AG08396 (cell line): ENCODE measurements at places on chromosomes 5 and 9.
A peak's percentile ranks its signal among the peaks of the same experiment; 100 is the strongest.

GRCh38 chr5:16412556-16412955 lies 53.0 kb downstream of the ZNF622 start:
- DNase-seq, result no peak

DNA sequence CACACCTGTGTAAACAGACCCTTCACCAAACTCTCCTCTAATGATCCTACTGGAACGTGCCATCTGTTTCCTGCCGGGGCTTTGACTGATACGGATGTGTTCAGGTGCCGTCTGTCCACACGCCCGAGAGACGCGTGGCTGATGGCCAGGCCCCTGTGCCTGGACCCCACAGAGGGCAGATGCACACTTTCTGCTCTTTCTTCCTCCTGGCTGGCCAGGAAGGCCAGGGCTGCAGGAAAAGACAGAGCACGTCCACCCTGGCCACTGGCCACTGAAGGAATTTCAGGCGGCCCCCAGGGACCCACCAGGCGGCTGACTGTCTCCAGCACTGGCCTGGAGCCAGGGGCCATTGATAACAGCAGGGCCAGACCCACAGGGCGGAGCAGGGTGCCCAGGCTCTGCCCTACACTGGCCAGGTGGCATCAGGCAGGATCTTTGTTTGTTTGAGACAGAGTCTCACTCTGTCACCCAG lies 3.6 kb upstream of the ENG start:
- DNase-seq, result no peak

GRCh38 chr5:52657247-52657645 lies 130.5 kb upstream of the ITGA1 start:
- DNase-seq, result peak; percentile 24

- no peak for DNase-seq
These were observed 1180.2 kb downstream of the CDH12 start for GRCh38 chr5:21672911-21673310.

DNA sequence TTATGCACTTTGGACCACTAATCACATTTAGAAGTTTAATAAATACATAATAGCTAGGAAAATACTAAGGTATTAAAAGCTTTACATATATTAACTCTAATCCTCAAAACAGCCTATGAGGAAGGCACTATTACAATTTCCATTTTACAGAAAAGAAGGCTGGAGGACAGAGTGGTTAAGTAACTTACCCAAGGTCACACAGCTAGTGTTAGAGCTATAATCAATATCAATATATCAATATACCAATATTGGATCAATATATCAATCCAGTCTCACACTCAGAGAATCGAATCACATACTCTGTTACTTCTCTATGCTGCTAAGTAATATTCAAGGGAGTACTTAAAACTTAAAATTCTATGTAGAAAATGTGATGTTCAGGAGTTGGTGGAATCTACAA lies 45.2 kb downstream of the MEF2C start:
- DNase-seq, result no peak

DNA sequence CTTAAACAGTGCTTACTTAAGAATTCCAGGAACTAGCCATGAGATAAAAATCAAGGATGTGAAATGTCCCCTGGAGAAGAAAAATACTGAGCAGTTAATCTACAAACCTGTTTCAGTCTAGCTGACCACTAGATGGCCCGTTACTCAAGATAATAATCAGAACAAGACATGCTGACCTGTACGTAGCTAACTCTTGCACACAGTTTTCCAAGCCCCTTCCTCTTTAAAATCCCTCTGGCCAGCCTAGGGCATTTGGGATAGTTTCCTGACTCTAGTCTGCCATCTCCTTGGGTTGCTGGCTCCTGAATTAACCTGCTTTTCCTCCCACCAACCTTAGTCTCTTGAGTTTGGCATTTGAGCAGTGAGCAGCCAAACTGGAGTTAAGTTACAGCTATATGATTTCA lies 59.2 kb upstream of the TRAF1 start:
- DNase-seq, result peak; percentile 30

- DNase-seq, result no peak
These were observed 57.9 kb downstream of the GCNT1 start for GRCh38 chr9:76516871-76517270.

GRCh38 chr5:43685252-43685950 lies 82.4 kb downstream of the NNT start:
- no peak for DNase-seq

DNA sequence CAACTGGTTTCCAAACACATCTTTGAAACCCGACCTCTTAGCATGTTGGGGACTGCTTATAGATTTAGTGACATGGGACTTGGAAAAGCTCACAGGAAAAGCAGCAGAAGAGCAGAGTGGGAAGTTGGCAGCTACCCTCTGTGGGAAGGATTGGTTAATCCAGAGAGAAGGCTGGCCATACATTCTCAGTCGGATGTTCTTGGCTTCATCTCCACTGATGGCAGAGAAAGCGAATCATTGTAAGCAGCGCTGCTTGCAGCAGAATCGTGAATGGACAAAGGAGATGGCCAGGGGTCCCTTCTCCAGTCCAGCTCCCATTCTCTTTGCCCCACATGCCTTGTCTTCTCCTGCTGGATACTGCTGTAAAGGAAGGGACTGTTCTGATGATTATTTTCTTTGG lies 62.7 kb downstream of the MEGF10 start:
- no peak for DNase-seq

DNA sequence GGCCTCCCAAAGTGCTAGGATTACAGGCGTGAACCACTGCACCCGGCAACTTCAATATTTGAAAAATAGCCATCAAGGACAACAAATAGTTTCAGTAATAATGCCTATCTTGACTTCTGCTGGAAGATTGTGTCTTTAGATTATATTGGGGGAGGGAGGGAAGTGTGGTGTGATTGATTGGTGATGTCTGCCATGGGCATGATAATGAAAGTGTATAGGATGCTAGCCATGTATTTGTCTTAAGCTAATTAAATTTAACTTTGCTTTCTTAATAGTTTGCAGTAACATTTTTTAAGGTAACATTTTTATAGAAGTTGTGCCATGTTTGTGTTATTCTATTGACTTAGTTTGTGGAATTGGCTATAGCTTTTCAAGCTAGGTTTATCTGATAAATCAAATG lies 4.6 kb downstream of the JMY start:
- no peak for DNase-seq

GRCh38 chr5:126351153-126351552 lies 72.1 kb upstream of the GRAMD2B start:
- no peak for DNase-seq

DNA sequence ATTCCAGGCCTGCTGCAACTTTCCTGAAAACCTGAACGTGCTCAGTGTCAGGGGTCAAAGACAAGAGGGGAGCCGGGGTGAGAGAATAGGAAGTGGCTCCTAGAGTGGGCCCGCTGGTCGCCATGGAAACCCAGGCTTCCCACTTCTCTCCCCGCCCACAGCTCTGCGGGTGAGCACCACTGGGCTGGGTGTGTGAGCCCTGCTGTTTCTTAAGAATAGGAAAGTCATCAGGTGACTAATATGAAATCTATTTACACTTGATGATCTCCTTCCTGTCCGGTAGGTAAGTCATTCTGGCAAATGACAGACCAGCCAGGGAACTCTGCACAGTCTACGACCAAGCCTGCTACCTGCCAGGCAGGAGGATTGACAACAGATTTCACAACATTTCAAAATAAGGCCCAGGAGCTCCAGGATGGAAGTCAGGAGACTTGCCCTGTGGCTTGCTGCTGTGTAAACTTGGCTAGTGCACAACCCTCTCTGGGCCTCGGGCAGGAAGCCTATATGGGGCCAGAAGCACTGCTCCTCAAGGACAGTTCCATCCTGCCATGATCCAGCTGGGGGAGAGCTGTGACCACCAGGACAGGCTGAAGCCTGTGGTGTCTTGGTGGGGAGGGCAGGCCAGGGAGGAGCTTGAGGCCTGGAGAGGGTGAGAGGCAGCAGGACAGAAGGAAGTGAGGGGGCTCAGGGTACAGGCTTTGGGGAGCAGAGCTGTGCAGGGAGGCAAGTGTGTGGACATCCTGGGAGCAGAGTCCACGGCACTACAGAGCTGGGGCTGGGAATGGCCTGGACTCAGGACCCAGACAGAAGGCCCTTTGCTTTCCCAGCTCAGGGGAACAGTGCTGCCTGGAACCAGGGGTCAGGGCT lies 60.6 kb downstream of the SHB start:
- DNase-seq, result peak; percentile 76

GRCh38 chr5:96324708-96325107 lies 108.3 kb downstream of the PCSK1 start:
- DNase-seq, result no peak

- no peak for DNase-seq
These were observed 4.1 kb upstream of the UBAC1 start for GRCh38 chr9:135965124-135965756.

DNA sequence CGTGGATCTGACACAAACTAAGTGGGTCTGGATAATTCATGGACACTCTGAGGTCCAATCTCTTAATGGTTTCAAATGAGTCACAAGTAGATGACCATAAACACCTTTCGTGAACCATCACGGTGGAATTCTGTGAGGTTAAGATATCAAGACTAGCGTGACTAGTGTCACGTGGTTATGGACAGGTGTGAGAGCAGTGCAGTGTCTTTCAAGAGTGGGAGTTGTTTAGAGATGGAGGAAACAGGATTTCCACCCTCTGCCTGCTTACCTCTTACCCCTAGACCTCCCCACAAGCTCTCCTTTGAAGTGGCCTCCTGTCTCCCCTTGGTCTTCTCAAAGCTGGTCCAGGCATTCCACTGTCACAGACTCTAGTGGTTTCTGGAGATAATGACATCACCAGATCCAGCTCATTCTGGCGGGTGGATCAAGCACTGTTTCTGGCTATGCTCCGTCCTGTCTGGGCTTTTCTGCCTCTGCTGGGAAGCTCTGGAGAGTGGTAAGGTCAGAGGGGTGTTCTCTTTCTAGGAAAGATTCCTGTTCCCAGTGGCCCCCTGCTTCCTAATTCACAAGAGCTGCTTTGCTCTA lies 20.0 kb upstream of the ZNF782 start:
- no peak for DNase-seq

GRCh38 chr9:36320466-36320865 lies 62.2 kb upstream of the GNE start:
- DNase-seq, result no peak

DNA sequence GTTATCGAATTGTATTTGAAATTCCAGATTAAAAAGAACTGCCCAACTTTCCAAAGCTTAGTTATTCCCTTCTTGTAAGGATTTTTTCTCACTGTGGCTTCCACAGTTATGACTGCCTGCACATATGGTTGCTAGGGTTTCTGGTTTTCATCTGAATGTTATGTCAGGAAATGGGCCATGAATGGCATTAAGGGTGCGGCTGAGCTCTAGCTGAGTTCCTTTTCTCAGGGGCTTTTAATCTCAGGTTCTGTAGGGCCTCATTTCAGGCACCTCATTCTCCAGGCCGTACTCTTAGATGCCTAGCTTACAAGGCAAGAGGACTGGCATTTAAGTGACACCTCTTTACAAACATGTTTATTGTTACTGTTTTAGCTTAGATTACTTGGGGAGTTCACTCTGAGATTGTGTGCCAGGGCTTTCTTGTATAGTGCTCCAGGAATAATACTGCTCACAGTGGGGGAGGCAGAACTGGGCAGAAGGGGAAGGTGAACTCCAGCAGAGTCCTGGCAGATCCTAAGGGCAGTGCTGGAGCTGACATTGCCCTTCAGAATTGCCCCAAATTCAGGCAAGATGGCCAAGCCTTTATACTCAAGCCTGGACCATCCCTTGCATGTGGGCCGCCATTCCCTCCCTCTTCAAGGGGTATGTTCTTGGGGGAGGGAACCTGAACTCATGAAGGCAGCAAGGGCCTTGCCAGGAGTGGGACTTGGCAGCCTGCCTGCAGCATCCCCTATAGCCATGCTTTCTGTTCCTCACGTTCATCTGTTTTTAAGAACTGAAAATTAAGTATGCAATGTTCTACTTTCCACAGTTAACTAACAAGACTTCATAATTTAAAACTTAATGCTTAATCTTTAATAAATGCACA lies 111.5 kb downstream of the KDM4C start:
- DNase-seq, result no peak

GRCh38 chr9:79215821-79216220 lies 355.9 kb upstream of the TLE4 start:
- no peak for DNase-seq

DNA sequence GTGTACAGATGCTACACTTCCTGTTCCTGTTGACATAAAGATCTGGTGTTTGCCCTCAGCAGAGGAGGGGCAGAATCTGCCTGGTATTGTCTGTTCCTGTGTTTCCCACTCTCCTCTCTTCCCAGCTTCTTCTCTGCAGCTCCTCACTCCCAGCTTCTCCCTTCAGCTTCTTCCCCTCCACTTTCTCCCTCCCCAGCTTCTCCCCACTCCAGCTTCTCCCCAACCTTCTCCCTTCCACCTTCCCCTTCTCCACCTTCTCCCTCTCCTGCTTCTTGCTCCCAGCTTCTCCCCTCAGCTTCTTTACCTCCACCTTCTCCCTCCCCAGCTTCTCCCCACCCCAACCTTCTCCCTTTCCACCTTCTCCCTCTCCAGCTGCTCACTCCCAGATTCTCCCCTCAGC lies 148.9 kb upstream of the IRX2 start:
- no peak for DNase-seq

GRCh38 chr5:39315995-39316394 lies 48.3 kb downstream of the C9 start:
- no peak for DNase-seq

GRCh38 chr9:350384-350783 lies 135.7 kb downstream of the DOCK8 start:
- DNase-seq, result no peak

DNA sequence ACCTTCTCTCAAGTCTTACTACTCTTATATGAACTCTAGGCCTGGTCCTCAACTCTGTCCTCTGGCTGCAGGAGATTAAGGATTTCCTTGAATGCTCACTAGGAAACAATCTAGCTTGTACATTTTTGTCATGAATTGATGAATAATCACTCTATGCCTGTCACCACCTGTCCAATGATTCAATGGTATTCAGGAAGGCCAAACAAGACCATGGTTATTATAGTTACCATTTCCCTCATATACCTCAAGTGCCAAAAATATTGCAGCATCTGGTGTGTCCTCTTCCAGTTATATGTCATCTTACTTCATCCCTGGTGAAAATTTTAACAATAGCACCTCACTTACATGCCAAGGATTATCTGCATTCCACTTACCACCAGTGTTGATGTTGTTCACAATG lies 179.0 kb upstream of the MOCS2 start:
- no peak for DNase-seq

DNA sequence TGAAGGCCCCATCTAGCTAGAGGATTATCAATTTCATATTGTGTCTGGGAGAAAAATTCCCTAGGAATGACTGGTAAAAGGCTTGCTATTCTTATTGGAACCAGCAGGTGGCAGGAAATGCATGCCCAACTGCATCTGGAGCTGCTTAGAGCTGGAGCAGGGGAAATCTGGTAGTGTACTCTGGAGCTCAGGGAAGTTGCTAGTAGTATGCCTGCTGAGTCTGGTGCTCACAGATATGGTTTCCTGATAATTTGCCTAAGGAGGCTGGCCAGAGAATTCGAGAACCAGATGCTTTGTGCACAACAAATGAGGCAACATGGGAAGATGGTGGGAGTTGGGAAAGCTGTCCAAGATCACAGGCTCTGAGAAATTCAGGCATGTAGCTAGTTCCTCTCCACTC lies 53.7 kb downstream of the G3BP1 start:
- peak; percentile 68 for DNase-seq

DNA sequence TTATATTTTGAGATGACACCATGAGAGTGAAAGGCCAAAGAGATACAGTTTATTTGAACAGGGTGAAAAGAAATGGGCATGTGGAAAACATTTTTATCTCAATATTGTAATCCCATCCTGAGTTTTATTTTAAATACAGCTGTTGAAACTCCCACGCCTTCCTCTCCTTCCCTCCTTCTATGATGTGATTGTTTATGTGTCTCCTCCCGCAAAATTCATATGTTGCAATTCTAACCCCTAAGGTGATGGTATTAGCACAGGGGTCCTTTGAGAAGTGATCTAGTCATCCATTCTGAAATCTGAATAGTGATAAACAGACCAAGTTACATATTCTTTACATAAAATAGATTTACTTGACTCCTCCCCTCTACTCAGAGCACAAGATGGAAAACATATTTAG lies 1275.4 kb upstream of the C9orf72 start:
- no peak for DNase-seq
